ENCODE measurements at places on chromosomes 4 and X.

- no peak for DNase-seq
These were observed 521.5 kb downstream of the BCOR start for GRCh38 chrX:39576041-39576872.

DNA sequence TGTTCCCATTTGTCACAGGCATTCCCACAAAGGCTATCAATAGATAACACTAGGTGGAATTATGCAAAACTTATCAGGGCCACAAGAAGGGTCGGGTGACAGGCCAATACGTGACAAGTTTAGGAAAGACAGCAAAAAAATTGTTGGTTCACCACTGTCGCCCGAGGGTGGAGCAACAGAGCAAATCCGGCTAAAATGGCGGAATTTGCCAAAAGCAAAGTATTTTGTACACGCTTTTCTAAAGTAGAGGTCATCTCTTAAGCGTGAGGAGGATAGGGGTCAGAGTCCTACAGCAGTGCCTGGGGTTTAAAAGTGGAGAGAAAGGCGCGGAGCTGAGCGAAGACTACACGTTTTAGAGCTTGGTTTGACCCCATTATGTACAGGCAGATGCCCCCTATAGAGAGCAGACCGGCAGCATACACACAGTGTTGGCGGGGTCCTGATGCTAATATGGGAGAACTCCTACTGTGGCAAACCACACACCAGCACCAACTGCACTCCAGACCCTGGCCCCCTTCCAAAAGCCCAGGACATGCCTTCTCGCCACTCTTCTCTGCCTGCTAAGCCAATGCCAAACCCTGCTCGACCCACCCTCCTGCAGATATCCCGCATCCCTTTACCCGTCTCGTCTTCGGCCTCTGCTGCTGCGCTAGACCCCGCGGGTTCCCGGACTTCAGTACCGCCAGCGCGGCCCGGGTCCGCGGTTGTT is 733 bp downstream of the CCNA2 start:
- no peak for DNase-seq

DNA sequence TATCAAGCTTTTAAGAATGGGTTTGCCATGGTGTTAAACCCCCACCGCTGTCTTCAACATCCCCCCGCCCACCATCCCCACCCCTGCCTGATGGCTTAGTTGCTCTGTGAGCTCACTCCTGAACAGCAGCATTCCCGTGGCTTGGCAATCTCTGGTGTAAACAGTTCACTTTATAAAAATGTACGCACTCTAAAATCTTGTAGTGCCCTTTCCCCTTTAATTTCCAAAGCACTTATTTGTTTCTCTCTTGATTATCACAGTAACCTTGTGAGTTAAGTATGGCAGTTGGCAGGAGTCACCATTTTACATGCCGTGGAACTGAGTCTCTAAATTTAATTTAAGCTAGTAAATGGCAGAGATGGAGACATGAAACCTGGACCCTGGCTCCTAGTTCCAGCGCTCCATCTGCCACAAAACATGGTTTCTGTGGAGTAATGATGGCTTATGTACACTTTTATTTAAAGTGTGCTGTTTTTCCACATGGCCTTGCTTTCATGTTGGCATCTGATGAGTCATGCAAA is 123.1 kb downstream of the AFF1 start:
- no peak for DNase-seq

GRCh38 chr4:19486400-19486799 is 765.3 kb upstream of the SLIT2 start:
- DNase-seq: no peak

- DNase-seq: no peak
These were observed at the start of gene CXCL9 for GRCh38 chr4:76007089-76007862. Gene CXCL9 (minus strand): TSS chr4:76007509. CDS start chr4:76007449, 60 bp downstream.

DNA sequence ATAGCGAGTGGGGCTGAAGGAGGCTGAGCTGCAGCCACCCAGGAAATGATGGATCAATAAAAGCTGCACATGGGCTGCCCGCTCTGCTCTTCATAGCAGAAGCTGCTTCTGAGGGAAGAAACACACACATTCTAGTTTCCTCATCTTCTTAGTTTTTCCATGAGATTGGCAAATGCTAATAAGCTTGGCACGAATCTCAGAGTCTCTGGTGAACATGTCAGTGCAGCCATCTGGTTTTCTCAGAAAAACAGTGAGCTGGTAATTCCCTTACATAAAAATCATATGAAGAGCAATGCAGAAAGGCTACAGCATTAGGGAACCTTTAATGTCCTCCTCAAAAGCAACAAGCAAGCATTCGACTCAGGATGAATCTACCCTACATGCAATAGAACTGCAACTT is 69.9 kb downstream of the GATB start:
- no peak for DNase-seq

DNA sequence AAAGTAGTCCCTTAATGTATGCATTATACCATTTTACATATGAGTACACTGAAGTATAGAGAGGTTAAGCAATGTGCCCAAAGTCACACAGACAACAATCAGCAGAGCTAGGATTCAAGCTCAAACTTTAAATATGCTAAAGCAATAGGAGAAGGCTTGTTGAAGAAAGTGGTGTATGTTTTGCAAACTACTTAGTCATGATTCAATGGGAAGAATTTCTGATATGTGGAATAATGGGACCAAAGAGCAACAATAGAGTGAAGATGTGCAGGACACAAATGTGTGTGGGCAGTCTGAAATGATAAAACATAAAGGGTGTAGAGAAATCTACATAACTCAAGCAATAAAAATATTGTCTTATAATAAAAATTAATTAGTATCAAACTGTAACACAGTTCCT is 109.0 kb upstream of the ARSJ start:
- DNase-seq: no peak

- no peak for DNase-seq
These were observed 63.4 kb downstream of the PSAPL1 start for GRCh38 chr4:7371210-7371941.

GRCh38 chrX:100623001-100623400 is 13.6 kb downstream of the TSPAN6 start:
- DNase-seq: no peak

DNA sequence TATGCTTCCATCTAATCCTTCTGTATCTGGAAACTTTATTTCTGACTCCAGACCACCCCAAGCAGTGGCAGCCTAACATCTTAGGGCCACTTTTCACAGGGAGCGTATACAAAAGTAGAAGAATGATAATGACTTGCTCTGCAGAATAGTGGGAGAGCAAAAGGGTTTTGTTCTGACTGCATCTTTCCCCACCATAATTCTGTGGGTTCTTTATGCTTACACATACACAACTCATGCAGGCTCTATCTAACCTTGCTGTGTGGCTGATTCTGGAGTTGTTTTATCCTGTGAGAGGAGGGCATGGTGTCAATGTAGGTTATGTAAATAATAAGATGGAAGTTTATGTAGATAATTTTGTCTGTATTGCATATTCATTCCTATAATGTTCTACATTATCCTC is 42.4 kb upstream of the NDNF start:
- DNase-seq: no peak

All from activated CD8-positive, alpha-beta memory T cell treated with anti-CD3 and anti-CD28 coated beads for 1 hour (primary cell).